ENCODE measurements at places on chromosomes 11 and 22. TPM values are rescaled to one million over a fixed set of nuclear protein-coding genes. Genes with fewer than 3 reads are reported as not detected.

Gene FAM180B
- total RNA-seq = 0.66 TPM

Gene IGSF9B
- total RNA-seq = 3.3 TPM

Gene APOL5
- not detected for total RNA-seq

Gene SREBF2
- total RNA-seq = 40.2 TPM

Gene GRAP2
- 0.99 TPM for total RNA-seq

Gene DNHD1
- 14.5 TPM for total RNA-seq

Gene ASPHD2
- 0.33 TPM for total RNA-seq

Gene SCUBE2
- total RNA-seq = 6.6 TPM

Gene ISX
- total RNA-seq = not detected

Gene RPLP2
- total RNA-seq = 395 TPM

Gene TRAF6
- total RNA-seq = 7.5 TPM

Gene OR52L1
- total RNA-seq = not detected

DNA sequence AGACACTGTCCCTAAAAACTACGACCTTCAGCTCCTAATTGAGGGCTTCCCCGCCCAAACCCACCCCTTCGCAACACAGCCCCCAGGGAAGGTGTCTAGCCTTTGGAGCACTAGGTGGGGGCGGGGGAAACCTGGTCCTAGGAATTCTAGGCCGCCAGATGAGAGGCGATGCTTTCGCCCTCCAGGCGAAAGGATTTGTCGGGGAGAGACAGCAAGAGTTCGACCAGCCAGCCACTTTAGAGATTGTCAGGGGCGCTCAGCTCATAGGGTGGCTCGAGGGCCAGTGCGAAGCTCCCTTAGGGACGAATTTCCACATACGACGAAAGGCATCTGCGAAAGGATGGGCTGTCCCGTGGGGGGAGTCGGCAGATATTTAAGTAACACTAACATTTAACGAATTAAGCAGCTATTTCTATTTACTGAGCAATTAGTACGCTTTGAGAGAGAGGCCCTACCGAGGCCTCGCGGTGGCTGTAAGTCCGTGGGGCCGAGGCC, 5.3 kb downstream of the CD248 start:
- DNase-seq = no peak

DNA sequence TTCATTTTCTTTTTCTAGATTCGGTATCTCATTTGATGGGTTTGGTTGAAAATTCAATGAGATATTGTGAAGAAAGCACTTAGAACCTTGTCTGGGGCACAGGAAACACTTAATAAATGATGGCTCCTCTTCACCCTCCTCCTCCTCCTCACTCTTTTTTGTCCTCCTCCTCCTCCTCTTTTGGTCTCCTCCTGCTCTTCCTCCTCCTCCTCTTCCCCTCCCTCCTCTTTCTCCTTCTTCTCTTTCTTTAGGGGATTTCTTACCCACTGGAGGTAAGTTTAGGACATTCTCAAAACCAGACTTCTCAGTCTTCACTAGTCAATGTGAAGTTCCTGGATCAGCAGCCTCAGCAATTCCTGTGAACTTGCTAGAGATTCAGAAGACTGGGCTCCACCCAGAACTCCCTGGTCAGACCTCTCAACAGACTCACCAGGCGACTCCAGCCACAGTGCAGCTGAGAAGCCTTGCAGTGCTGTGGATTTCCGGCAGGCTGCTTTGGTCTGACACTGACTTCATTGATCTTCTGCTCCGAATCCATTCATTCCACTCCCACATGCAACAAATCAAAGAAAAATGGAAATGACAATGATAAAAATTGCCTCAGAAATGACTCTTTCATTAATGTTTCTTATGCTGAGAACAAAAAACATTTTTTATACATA, 368.6 kb upstream of the B3GAT1 start:
- no peak for DNase-seq

GRCh38 chr22:42902875-42903510, 45.9 kb upstream of the ARFGAP3 start:
- DNase-seq = no peak

- peak; percentile 25 for DNase-seq
Measured at GRCh38 chr22:27879923-27880322, 39.1 kb downstream of the PITPNB start.

DNA sequence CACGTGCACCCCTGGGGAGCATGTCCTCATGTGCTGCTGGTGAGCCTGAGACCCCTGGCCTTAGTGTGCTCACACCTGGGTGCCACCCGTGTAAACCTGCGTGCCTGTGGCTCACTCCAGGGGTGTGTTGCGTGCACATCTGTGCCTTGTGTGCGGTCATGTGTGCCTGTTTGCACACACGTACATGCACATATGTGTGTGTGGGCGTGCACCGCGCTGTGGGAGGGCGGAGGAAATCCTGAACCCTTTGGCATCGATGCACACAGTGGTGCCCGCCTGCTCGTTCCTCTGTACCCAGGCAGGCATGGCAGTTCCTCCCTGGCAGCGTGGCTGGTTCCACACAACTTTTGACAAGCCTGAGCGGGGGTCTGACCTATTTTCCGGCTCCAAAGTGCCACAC, 1181.9 kb downstream of the BRD1 start:
- DNase-seq = no peak

DNA sequence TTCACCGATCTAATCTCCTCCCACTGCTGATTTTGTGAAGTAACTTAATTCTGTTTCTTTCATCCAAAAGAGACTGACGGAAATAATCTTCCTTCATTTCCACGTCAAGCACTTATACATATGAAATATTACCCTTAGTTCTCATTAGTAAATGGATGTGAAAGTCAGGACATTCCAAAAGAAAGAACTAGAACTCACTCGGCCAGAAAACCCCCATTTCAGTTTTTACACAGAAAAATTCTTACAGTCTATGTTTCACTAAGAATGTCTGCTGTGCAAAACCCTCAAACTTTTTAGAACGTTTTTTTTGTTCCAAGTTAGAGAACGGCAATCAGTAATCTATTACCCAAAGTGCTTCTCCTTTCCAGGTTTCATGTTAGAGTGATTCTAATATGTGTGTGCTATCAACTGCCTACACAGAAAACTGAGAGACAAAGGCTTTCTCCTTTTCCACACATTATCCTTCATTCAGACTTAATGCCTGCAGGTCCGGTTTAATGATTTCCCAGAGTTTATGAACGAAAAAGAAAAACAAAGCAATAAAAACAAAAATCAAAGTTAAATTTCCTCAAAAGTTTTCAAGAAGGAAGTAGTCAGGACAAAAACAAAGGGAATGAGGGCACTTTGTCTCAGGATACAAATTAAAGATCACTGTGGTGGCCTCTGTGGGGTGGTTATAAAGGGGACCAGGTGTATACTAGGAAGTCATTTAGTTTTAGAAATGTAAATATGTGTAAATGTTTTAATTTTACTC, 11.3 kb upstream of the SESN3 start:
- no peak for DNase-seq

DNA sequence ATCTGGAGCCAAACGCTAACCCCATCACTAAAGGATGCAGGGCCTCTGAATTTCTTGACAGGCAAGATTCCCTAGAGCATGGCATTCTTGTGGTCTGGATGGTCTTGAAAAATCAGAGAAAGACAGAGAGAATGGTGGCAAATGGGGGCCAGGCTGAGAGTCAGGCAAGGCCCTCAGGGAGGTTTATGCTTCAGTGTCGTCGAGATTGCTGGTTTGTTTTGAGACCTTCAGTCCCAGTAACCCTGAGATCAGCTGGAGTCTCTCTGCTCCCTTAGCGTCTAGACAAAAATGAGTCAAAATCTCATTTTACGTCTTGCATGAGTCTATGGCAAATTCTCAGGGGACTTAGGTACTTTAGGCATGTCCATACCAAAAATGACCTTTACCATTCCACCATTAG, 539.3 kb downstream of the SOX6 start:
- DNase-seq = no peak

DNA sequence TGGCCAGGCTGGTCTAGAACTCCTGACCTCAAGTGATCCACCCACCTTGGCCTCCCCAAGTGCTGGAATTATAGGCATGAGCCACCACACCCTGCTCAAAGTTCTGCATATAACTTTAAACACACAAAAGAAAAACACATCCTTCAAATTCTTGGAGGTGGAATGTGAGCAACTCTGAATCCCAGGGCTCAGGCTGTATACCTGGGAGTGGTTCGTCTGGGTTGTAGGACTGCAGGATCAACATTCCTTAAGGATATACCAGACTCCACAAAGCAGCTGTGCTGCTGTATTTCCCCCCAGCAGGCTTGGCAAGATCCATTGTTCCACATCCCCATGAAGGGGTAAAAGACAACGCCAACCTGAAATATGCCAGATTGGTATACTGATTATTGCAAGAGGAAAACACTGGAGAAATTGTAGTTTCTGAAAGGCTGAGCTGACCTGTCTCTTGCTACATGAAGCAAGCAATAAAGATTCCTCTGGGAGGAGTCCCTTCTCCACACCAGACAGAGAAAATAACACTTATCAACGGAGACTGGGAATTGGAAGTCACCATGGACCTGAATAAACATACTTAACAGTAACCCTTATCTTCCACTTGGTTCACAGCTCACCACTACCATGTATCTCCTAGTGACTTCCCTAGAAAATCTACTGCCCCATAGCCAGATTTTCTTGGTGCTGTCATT, 12.2 kb upstream of the RPS3 start:
- no peak for DNase-seq

GRCh38 chr22:17749605-17750395, 24.5 kb downstream of the BID start:
- DNase-seq = no peak

DNA sequence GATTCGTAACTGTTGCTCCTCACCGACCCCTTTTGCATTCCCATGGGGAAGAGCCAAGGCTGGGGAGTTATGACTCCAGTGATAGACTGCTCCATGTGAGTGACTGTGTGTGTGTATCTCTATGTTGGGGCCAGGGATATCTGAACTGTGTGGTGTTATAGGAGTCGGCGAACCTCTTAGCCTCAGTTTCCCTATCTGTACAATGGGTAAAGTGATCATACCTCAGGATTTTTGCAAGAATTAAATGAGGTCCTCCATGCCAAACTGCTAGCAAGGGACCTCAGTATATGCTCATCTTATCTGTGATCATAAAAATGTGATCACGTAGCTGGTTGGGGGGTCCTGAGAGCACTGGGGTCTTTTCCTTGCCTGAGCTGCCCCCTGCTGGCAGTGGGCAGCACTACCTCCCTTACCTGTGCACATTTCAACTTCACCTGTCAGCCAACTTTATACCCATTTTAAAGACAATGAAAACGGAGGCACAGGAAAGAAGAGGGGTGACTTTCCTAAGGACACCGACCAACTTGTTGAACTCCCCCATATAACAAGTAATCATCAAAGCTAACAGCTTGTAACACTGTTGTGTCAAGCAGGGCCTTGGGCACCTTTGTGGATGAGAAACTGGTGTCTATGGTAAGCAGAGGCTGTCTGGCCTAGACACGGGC, 1.4 kb upstream of the DPP3 start:
- no peak for DNase-seq

GRCh38 chr11:47161134-47161854, 15.4 kb downstream of the ARFGAP2 start:
- DNase-seq = peak; percentile 79

DNA sequence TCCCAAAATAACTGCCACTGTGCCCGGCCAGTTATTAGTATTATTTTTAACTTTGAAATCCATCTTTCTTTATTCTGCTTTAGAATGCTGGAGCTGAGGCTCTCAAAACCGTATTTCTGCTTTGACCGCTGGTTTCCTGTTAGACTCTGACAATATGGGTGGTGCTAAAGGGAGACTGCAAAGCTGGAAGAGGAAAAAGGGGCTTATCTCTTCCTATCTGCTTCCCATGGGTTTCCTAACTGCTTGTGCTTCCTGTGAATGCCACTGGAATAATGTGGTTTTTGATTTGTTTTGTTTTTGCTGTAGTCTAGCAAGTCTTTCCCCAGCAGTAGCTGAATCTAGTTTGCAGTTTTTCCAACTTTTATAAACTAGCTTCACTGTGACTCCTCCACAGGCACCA, 43.6 kb downstream of the XRRA1 start:
- DNase-seq = no peak

DNA sequence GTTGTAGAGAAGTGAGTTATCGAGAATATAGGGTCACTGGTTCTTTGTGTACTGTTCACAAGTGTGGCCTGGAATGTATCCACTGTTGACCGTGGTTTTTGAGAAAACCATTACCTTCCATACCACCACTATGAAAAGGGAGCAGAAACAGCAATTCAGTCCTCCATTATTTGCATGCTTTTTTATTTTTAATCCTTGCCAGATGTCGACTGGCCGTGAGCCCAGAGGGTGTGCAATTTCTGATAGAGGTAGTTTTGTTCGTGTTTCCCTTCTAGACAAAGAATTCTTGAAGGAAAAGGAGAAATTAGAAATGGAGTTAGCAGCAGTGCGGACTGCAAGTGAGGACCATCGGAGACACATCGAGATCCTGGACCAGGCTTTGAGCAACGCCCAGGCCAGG, 81.7 kb downstream of the AMOTL1 start:
- DNase-seq = peak; percentile 28

- DNase-seq = no peak
Measured at GRCh38 chr11:9219115-9219514, 46.0 kb downstream of the DENND5A start.

GRCh38 chr22:36332623-36333332, 55.0 kb downstream of the MYH9 start:
- peak; percentile 73 for DNase-seq

GRCh38 chr11:72752088-72752914, at the start of gene ARAP1:
TSS of gene ARAP1 (minus strand) at chr11:72752408. CDS start at chr11:72727128, 25,280 bp downstream.
- DNase-seq = peak; percentile 75

GRCh38 chr11:65767406-65767805, 13.4 kb downstream of the AP5B1 start:
- DNase-seq = no peak

- no peak for DNase-seq
Measured at GRCh38 chr11:122756417-122756816, 81.9 kb upstream of the CRTAM start.

DNA sequence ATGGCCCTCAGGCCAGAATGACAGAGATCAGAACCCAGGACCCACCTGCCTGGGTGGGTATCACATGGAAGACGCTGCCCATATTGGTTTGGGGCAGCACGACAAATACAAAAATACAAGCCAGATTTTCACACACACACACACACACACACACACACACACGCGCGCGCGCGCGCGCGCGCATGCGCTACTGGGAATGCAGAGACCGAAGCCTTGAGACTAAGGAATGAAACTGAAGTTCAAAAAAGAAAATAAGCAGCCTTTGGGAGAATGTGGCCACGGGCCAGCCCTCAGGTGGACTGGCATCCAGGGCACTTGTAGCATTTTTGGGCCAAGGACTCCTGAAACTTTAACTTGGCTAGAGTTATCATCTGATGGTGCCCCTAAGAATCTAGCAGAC, 21.3 kb upstream of the NUP50 start:
- DNase-seq = no peak
